Stromal cell of bone marrow (primary cell): ENCODE measurements at places on chromosomes 12 and 14.

- no peak for DNase-seq
Observed at GRCh38 chr12:1865284-1865866, 45.0 kb downstream of the LRTM2 start.

- DNase-seq: peak; percentile 39
Observed at GRCh38 chr12:25811656-25812126, 146.8 kb upstream of the RASSF8 start.

GRCh38 chr14:77574446-77575115, 41.9 kb downstream of the SPTLC2 start:
- no peak for DNase-seq

GRCh38 chr12:131114271-131114670, 160.6 kb downstream of the ADGRD1 start:
- DNase-seq: no peak

DNA sequence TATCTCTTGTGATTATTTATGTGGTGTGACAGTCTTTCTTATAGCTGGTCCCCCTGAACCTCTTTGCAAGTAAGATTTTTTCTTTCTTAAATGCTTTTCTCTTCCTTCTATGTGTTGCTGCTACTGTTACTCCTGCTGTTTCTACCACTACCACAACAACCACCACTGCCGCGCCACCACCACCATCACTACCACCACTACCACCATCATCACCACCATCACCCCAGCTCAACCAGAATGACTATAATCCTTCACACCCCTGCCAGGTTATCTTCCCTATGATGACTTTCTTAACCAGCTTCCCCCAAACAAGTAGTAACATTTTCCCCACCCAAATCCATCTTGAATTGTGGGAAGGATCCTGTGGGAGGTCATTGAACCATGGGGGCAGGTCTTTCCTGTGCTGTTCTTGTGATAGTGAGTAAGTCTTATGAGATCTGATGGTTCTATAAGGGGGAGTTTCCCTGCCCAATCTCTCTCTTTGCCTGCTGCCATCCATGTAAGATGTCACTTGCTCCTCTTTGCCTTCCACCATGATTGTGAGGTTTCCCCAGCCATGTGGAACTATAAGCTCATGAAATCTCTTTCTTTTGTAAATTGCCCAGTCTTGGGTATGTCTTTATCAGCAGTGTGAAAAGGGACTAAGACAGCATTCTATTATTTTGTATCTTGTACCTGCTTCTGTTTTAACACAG, 52.2 kb downstream of the CHST11 start:
- DNase-seq: no peak

GRCh38 chr12:48454667-48455066, 17.7 kb upstream of the ANP32D start:
- DNase-seq: peak; percentile 8

DNA sequence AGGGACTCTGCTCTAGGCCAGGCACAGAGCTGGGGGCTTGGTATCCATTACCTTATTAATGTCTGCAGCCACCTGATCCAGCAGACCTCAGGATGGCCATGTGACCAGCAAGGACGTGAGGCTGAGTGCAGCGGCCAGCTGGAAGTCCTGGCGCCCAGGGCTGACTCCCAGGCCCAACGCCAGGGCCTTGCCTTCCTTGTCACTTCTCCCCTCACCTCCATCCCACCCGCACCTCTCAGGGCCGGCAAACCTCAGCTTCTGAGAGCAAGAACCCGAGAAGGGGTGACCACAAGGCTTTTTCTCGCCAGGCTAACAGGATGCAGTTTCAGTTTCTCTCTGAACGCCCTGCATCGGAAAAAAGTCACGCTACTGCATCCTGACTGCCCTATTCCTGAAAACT, 15.4 kb downstream of the RAB35 start:
- no peak for DNase-seq

DNA sequence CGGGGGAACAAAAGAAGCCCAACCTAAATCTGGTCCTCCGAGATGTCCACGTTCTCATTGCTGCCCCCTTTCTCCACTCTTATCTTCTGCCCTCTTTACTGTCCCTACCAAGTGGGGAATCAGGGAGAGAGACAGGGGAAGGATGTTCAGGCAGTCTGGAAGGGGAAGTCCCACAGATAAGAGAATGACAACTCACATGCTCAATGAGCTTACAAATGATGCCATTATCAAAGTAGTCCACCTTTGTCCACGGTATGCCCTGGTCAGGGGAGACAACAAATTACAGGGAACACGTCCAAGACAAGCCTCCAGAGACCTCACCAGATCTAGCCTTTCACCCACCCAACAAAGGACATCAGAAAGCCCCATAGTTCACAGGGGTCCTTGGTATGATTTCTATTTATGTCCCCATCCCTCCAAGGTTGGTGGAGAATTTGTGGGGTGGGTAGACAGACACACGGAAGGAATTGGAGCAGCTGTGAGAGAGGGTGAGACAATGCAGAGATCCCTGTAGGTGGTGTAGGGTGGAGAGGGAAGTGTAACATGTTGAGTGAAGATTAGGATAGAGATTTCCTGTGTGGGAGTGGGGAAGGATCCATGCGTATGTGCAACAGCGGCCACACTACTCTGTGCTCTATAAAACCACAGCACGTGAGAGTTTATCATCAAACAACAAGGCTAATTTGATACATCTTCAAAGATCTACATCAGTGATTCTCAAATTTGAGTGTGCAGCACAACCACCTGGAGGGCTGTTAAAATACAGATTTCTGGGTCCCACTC, 10.7 kb downstream of the MYO1A start:
- DNase-seq: no peak

DNA sequence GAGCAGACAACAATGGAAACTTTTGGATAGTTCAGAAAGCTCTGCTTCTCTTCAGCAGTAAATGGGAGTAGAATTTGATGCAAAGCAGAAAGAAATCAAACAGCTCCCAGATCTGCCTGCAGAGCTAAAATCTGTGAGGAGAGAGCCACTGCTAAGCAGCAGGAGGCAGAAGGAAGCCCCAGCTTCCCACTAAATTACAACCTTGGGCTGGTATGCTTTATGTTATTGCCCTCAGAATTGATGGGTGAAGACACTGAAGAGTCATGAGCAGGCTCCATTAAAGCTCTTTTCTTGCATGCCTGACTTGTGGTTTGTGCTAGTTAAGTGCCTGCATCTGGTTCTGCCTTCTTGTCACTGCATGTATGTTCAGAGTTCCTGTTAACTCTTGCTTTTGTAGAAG, 8.4 kb downstream of the ZC2HC1C start:
- no peak for DNase-seq

DNA sequence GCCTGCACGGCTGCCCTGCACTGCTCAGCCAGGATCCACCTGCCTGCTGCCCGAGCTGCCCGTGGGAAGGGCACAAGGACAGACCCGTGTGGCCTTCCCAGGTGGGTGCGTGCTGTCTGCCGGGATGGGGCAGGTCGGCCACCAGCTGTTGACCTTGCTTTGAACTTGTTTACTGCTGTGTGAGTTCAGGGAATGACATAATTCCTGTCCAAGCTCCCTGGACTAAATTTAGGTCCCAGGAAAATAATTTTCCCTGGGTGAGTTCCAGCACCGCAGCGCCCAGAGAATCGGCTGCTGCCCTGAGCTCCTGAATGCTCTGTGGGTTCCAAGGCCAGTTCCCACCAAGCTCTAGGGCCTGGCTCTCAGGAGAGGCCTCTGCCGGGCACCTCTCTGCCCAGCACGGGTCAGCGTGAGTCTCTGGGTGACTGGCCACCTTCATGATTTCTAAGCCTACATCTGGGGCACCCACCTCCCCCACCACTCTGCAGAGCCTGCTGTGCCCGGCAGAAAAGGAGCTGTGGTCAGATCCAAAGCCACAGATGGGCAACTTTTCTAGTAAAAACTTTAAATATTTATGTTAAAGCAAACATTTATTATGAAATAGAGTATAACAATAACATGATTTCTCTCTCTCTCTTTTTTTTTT, 27.2 kb upstream of the MLXIP start:
- DNase-seq: no peak

DNA sequence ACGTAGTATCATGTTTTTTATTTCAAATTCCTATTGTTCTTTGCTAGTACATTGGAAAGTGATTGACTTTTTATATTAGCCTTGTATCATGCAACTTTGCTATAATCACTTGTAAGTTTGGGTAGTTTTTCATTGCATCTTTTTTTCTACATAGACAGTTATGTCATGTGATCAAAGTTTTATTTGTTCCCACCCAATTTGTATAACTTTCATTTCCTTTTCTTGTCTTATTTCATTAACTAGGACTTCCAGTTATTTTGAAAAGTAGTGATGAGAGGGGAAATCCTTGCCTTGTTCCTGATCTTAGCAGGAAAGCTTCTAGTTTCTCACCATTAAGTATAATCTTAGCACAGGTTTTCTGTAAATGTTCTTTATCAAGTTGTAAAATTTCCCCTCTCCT, 9.8 kb upstream of the KRT6A start:
- DNase-seq: no peak

GRCh38 chr12:130601327-130601726, 114.8 kb downstream of the RIMBP2 start:
- DNase-seq: no peak

- peak; percentile 41 for DNase-seq
Observed at GRCh38 chr14:69886453-69887242, 7.4 kb downstream of the SMOC1 start.

GRCh38 chr14:73227812-73228781, 9.2 kb upstream of the PAPLN start:
- no peak for DNase-seq

DNA sequence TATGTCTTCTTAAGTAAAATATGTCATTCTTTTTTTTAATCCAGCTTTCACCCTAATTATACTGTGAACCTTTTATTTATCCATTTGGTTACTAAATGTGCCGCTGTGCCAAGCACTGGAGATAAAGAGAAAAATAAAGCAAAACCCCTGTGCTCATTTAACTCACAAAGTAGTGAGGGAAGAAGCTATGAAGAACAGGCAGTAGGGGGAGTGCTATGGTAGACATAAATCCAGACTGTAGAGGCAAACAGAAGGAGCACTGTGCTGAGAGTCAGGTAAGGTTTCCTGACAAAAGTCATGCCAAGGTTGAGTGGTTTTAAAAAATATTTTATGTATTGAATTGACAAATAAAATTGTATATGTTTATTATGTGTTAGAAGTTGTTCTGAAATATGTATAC, 188.5 kb upstream of the SYT10 start:
- no peak for DNase-seq

DNA sequence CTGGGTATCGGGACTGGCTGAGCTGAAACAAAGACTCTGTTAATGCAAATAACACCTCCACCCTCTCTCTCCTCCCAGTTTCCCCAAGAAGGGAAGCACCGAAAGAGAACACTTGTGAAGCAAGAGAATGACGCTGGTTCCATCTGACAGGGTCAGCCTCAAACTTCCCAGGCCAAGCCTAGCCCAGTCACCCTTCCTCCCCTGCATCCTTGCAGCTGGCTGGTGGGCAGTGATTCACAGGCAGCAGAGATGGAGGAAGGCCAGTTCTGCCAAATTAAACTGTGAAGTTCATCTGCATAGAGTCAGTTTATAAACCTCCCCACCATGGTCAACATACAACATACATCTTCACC, 2.8 kb downstream of the LRRC74A start:
- DNase-seq: no peak

DNA sequence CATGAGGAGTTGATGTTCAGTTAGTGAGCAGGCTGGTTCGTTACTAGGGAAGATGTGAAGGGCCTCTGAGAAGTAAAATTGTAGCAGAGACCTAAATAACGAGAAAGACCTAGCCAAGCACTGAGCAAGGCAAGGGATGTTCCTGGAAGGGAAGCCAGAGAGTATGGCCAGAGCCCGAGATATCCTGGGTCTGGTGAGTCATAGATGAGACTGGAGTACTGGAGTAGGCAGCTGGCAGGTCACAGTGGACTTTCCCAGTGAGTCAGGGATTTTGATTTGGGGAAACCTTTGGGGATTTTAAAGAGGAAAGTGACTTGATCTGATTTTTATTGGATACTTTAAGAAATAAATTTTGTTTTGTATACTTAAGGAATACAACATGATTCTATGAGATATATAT, 369.0 kb downstream of the DIO2 start:
- peak; percentile 80 for DNase-seq

GRCh38 chr14:79293482-79294177, 917.7 kb downstream of the DIO2 start:
- DNase-seq: no peak

- DNase-seq: no peak
Observed at GRCh38 chr12:6630736-6631135, 5.0 kb downstream of the LPAR5 start.

DNA sequence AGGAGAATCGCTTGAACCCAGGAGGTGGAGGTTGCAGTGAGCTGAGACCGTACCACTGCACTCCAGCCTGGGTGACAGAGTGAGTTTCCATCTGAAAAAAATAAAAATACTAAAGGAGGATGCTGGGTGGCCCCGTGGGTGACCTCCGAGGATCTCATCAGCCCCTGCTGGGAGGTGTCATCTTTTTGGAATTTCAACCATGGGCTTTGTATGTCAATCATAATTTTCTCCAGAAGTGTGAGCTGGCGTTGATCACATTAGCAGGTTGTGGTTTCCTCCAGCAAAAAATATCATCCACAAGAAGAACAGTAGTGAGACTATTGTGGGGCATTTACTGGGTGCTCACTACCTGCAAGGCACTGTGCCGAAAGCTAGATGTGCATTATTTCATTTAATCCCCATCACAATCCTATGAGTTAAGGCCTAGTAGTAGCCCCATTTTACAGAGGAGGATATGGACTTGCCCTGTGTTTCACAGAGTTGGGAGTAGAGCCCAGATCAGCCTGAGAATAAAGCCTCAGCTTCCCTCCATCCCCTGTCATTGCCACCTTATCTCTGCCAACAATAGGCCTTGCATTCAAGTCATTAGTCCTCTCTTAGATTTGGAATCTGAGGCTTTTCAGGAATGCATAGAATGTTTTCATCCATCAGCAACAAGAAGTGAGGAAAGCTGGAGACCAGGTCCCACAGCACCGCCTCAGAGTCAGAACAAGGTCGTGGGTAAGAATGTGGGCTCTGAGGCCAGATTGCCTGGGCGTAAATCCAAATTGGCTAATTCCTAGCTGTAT, 39.8 kb downstream of the SVOP start:
- peak; percentile 10 for DNase-seq

DNA sequence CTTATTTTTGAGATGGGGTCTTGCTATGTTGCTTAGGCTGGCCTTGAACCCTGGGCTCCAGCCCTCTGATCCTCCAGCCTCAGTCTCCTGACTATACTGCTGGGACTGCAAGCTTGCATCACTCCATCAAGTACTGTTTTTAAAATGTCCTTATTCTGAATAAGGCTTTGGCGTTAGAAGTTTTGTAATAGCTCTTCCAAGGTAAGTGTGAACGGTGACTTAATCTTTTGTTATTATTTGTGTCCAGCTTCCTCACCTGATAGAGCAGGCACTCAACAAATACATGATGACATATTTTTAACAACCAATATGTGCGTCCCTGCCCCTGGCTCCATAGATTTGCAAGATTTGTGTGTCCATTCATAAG, 1.4 kb downstream of the C1RL start:
- DNase-seq: no peak

GRCh38 chr12:80539029-80539428, 95.0 kb downstream of the PTPRQ start:
- no peak for DNase-seq

- DNase-seq: peak; percentile 64
Observed at GRCh38 chr12:113407931-113408600, 4.4 kb upstream of the SDS start.

DNA sequence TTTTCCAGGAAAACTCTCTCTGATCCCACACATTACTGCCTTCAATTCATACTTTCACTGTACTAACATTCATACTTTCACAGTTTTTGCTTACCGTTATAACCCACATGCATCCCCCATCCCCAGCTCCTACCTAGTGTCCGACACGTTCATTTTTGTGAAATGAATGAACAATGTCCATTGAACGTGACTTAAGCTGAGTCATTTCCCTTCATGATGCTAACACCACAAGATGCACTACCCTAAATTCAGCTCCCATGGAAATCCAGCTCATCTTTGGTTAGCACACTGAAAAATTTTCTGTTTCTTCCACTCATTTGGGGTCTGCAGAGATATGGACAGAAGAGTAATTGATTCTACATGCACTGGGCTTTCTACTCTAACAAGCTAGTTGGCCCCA, 84.7 kb downstream of the GALNT4 start:
- DNase-seq: no peak
